COR-L47 (cell line): ENCODE measurements at places on chromosomes 2 and 18.

DNA sequence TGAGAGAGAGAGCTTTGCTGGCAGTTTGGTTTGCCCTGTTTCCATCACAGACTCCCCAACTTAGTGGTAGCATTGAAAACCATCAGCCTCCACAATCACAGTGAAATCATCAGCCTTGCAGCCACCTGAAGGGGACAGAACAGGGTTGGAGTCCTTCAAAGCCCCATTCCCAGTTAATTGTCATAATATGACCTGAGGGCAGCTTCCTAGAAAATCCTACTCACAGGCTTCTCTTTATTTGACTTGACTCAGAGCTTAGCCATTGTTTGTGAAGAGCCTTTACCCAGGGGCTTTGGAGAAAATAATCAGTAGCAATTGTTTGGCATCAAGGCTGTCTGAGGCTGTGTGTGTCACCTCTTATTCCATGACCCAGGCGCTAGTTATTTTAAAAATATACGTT, 308.7 kb downstream of the CBLN2 start:
- DNase-seq, result peak; percentile 61

- DNase-seq, result no peak
Observed at GRCh38 chr2:67579806-67580205, 182.7 kb downstream of the ETAA1 start.

DNA sequence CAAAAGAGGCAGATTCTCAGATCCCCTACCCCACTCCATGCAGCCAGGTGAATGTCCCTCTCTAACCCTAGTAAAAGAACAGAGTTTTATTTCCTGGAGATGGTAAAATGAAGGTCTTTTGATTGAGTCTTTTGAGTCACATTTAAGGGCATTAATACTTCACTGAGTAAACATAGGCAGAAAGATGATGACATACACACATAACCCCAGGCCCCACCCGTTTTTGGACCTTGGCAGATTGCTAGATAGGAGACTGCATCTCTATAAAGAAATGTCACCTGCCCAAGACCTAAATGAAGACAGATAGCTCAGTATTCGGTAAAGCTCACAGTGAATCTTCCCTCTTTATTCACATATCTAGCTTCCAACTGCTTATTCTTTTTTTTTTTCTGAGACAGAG, 28.3 kb upstream of the PEX13 start:
- no peak for DNase-seq

DNA sequence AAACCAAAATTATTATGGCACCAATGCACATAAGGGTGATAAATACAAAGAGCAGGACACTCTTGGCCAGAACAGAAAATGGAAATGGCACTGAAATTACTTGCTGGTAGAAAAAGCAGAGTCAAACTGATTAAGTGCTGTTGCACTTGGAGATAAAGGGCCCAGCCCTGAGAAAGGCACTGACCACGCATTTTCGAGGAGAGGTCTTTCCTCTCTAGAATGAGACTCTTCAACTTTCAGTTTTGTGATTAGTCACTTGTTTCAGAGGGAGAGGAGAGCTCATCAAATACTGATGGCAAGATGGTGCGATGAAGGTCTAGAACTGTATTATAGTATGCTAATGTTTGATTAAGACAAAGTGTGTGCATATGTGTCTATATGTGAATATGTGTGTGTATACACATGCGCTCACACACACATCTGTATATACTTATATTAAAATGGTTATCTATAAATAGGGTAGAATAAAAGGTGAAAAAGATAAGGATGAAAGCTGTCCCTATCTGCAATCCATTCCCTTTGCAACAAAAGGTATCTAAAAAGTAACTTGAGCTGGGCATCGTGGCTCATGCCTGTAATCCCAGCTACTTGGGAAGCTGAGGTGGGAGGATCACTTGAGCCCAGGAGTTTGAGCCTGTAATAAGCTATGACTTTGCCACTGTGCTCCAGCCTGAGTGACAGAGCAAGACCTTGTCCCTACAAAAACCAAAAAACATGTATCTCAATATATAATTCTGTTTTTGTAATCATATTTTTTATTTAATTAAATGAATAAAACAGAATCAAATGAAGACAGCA, 48.8 kb upstream of the ZDBF2 start:
- no peak for DNase-seq

GRCh38 chr18:60146220-60146960, 226.2 kb downstream of the MC4R start:
- no peak for DNase-seq

- DNase-seq, result no peak
Observed at GRCh38 chr2:33011941-33012340, 65.2 kb downstream of the LTBP1 start.

- DNase-seq, result no peak
Observed at GRCh38 chr2:241350530-241350877, 5.6 kb upstream of the FARP2 start.
